ENCODE measurements at places on chromosomes 5 and 9.
A peak's percentile ranks its signal among the peaks of the same experiment; 100 is the strongest.

GRCh38 chr5:103111468-103111867 lies 8.5 kb downstream of the GIN1 start:
- DNase-seq: no peak

DNA sequence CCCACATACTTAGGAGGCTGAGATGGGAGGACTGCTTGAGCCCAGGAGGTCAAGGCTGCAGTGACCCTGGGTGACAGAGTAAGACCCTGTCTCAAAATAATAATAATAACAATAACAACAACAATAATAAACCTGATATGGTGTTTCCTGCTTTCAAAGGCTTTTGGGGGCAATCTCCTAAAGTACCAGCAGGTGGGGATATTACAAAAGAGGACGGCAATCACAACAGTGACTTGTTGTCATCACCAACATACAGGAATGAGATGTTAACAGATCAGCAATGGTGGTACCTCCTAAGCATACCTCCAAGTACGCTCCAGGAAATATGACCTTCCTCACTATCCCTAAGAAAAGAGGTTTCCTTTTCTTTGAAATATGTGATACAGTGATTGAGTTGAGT lies 91.1 kb upstream of the RNF180 start:
- no peak for DNase-seq

GRCh38 chr5:143695244-143695864 lies 116.6 kb upstream of the HMHB1 start:
- no peak for DNase-seq

DNA sequence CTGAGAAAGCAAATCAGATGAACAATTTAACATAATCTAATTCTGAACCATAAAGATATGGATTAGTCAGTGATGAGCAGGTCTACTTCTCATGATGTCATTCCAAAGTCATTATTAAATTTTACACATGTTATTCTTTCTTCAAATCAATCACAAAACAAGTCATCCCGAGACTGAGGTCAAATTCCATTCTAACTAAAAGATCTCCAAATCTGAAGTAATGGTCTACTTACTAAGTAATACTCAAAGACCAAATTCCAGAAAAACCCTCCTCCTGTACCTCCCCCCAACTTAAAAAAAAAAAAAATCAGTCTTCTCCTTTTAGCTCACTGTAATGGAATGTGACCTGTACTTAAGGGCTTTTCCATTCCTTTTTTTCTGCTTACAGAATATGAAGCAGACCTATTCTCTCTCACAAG lies 4.7 kb downstream of the PFDN1 start:
- DNase-seq: no peak

DNA sequence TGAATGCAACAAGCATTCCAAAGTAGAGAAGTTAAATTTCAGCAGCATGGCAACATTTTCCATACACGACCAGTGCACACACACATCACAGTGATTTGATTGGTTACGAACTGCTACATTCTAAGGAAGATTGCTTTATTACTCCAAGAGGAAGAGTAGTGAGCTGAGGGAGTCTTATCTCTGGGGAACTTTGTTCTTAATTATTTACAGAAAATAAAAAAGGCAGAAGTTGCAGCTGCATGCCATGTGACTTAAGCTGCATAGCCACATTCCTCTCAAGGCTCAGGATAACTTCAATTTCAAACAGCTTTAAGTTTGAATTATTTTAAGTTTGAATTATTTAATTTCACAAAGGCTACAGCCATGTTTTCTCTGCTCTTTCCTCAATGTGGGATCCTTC lies 71.6 kb upstream of the HSPB3 start:
- DNase-seq: no peak

DNA sequence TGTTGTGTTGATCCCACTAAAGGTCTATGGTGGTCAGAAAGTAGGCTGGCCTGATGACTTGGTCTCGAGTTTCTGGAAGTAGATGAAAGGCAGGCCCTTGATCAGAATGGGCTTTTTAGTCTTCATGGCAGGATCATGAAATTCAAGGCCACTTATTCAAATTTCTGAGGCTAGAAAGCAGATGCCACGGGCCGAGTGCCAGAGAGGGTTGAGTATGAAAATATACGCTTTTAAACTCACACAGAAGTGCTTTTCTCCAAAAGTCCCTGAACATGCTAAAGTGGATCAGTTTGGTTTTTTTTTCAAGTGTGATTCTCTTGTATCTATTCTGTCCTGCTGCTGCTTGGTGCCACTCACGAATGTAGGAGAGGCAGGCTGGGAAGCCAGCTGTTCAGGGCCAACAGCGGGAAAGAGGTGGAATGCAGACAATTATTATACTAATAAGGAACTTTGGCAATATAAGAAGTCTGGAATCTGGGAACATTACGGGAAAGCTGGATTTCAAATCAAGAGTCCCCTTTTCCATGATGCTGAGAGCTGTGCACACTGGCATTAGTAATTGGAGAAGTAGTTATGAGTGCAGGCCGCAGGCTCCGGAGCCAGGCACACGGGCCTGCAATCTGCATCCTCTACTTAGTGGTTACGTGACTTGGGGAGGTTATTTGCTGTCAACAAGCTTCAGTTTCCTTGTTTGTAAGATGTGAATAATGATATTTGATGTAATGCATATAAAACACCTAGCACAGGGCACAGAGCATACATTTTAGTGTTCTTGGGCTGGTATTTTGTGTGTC lies 95.8 kb downstream of the LMNB1 start:
- DNase-seq: no peak

- no peak for DNase-seq
Measured at GRCh38 chr5:12647613-12648012, 743.4 kb upstream of the CTNND2 start.

- DNase-seq: no peak
Measured at GRCh38 chr9:117704024-117704575, at the start of gene TLR4. Gene TLR4, plus strand, starts transcription at chr9:117704403. Its CDS starts 70 bp downstream, at chr9:117704473.

- DNase-seq: no peak
Measured at GRCh38 chr9:115262952-115263351, 145.0 kb upstream of the TNC start.

DNA sequence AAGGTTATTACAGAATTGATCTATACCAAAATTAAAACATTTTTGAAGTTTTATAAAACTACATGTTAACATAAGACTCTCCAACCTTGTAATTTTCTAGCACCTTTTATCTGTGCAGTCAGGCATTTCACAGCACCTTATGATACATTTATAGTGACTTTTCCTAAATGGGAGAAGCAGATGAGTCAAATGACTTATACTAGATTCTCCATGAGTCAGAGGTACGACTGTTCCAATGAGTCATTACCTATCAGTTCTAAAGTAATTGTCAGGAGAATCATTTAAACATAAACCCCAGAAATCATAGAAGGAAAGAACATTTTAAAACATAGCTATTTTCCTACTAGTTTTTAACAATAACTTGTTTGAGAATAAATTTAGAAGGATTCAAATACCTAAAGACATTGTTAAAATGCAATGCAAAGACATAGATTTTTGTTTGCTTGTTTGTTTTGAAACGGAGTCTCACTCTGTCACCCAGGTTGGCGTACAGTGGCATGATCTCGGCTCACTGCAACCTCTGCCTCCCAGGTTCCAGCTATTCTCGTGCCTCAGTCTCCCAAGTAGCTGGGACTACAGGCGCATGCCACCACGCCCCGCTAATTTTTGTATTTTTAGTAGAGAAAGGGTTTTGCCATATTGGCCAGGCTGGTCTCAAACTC lies 34.7 kb upstream of the DMXL1 start:
- no peak for DNase-seq

DNA sequence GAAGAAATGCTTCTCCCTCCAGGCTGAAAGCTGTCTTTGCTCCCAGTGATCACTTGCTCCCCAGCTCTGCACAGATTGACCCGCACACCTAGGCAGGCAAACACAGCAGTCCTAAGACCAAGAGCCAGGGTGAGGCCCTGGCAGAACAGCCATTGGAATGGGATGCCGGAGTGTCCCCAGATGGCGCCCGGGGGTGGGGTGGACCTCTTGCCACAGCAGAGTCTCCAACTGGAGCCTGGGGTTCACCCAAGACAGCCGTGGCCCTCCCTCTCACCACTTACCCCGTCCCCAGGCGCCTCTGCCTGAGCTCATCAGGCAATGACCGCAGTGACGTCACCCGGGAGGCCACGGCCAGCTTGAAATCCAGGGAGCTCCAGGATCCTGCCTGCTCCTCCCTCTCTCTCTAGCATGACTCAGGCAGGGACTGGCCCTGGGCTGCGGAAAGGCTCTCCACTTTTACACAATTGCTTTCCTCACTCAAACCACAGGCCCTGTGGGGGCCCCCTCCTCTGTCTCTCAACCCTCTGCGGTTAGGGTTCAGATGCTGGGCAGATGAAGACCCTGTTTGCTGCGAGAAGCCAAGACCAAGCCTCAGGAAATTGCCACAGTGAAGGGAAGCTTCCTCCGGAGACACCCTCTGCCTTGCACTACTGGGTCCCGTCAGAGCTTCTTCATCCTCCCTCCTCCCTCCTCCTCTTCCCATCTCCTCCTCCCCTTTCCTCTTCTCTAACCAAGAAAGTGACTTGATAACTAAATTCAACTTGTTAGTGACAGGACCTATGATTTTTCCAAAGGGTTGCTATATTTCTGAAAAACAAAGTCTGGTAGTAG lies 24.3 kb upstream of the PTGES start:
- peak; percentile 59 for DNase-seq

GRCh38 chr5:21784487-21784886 lies 1068.7 kb downstream of the CDH12 start:
- DNase-seq: no peak

GRCh38 chr9:982394-983230 lies 6.2 kb downstream of the DMRT3 start:
- DNase-seq: no peak

- no peak for DNase-seq
Measured at GRCh38 chr9:109110329-109111021, 9.3 kb downstream of the TMEM245 start.

DNA sequence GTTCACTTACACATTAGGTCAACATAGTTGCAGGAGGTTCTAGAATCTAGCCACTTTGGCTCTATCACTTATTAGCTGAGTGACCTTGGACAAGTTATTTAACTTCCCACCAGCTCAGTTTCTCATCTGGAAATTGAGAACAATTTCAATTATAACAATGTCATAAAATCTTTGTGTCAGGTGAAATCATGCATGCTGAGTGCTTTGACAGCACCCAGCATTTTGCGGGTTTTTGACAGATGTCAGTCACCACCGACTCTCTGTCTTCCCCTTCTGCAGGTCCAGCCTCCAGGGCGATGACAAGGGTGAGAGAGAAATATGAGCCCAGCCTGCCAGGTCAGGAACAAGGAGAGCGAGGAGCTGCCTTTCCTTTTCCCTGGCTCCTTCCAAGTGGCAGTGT lies 107.1 kb upstream of the TAS2R1 start:
- no peak for DNase-seq

GRCh38 chr5:158553195-158553961 lies 546.3 kb downstream of the EBF1 start:
- DNase-seq: no peak

DNA sequence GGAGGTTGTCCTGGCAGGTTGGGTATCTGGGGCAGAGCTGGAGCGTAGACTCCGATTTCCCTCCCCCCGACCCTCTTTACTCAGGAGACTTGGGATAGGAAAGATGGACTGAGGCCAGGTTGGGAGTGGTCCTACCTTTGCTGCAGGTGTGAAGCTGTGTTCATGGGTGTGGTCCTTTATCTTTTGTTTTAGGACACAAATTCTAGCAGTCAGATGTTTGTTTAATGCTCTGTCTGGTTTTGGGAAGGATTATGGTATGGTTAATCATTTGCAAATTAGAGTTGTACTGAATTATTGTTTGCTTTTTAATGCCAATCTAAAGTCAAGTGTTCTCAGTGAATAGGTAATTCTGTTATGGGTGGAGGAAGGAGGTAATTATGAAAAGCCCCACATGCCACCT lies 14.1 kb upstream of the FAM120AOS start:
- DNase-seq: no peak

DNA sequence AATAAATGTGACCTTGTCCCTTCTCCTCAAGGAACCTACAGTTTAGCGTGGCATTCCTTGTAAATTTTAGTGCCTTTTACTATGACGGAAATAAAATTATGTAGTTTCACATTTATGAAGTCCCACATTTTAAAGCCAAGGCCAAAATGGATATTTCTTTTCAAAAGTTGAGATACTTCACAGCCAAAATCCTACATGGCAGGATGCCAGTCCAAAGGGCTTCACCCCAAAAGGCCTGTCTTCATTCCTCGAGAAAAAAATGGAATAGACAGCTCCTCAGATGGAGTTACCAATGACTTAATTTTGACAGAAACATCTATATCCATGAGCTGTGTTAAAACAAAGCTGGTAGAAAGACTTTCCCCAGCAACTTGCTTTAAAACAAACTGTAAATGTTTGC lies 211.2 kb downstream of the GLIS3 start:
- no peak for DNase-seq

- DNase-seq: peak; percentile 30
Measured at GRCh38 chr9:134099123-134099761, 31.4 kb upstream of the BRD3 start.

- no peak for DNase-seq
Measured at GRCh38 chr5:68176253-68176652, 39.3 kb upstream of the PIK3R1 start.

- DNase-seq: no peak
Measured at GRCh38 chr5:38538161-38538560, 18.3 kb downstream of the LIFR start.

DNA sequence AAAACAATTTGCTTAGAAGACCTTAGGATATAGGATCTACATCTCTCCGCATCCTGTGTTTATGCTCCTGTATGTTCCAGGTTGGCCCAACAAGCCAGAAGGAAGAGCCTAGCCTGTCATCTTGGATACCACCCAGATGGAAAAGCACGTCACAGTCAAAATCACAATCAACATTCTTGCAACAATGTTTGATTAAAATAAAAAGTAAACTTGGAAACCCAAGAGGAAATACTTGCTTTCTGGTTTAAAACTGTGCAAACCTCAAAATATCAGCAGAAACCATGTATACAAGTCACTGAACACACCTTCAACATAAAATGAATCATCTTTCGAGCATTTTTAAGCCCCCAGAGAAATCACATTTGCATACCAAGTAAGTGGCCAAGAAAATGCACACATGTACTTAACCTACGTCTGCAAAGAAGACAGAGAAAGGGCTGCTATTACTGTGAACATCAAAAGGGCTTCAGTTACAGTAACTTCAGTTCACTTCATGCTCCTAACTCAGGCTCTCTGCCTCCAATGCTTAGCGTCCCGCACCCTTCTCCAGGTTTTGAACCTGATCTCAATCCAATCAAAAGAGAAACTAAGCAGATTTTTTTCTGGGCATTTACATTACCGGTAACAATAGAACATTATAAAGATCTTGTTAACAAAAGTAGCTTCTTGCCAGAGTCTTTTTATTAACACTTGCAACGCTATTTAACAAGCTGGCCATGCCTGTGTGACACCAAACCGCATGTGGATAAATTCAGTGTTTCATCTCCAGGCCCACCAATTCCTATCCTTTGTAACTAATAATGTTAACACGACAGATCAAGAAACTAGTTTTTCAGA lies 1.3 kb downstream of the ENC1 start:
- DNase-seq: no peak

DNA sequence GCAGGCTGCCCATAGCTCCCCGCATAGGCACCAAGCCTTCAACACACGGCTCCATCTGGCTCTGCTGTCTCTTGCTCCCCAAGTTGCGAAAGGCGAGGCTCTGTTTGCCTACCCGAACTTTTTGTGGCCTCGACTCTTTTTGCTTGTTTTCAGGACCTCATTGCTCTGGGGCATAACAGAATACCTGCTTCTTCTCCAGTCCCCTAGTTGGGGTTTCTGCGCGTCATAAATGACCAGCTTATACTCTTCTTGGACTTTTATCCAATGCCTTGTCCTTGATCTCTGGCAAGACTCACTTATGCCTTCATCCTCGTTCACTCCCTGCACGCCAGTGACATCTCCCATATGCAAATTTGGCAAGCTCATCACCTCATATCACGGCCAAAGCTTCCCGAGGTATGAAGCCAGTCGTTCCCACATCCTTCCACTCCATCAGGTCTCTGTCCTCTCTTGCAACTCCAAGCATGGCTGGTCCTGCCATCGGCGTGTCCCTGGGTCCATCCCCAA lies 238.8 kb upstream of the ADAMTS16 start:
- DNase-seq: no peak

All from activated CD8-positive, alpha-beta memory T cell treated with anti-CD3 and anti-CD28 coated beads for 48 hours (primary cell).